ENCODE measurements at places on chromosomes 1 and 21. TPM values are rescaled to one million over a fixed set of nuclear protein-coding genes. Genes with fewer than 3 reads are reported as not detected.
A peak's percentile ranks its signal among the peaks of the same experiment; 100 is the strongest.

The GJB5 gene
- not detected for total RNA-seq

GRCh38 chr1:164875518-164875917 lies 316.5 kb downstream of the PBX1 start:
- no peaks in the 10 kb centered on the region for H3K36me3 ChIP-seq
- no peak for DNase-seq
- no peak overlapping the region for H3K4me3 ChIP-seq
- no peaks in the 10 kb centered on the region for H3K4me1 ChIP-seq
- H3K27me3 ChIP-seq, result no peaks in the 10 kb centered on the region

- peaks cover 24% of the 10 kb centered on the region for H3K36me3 ChIP-seq
- no peaks in the 10 kb centered on the region for H3K27me3 ChIP-seq
- no peak overlapping the region for H3K4me3 ChIP-seq
- peaks cover 6% of the 10 kb centered on the region for H3K4me1 ChIP-seq
- no peak for DNase-seq
- peak overlapping the region; percentile 48 for H3K27ac ChIP-seq
These were observed 90.7 kb downstream of the MT1HL1 start for GRCh38 chr1:236913371-236914037.

The AMY1B gene
- not detected for total RNA-seq

GRCh38 chr1:44842862-44843655 lies at the start of gene PTCH2:
TSS of gene PTCH2 (minus strand) at chr1:44843253. CDS start at chr1:44842932, 321 bp downstream.
- H3K27me3 ChIP-seq, result peaks cover 15% of the 10 kb centered on the region
- no peak within 1 kb of the TSS for H3K27ac ChIP-seq
- H3K4me3 ChIP-seq, result peak within 1 kb of the TSS; percentile 48
- peak; percentile 54 for DNase-seq

GRCh38 chr1:230403442-230403841 lies 22.7 kb downstream of the PGBD5 start:
- no peak overlapping the region for H3K4me3 ChIP-seq
- DNase-seq, result no peak
- no peaks in the 10 kb centered on the region for H3K4me1 ChIP-seq
- no peak overlapping the region for H3K27ac ChIP-seq
- no peaks in the 10 kb centered on the region for H3K36me3 ChIP-seq

- H3K4me3 ChIP-seq, result no peak overlapping the region
- H3K36me3 ChIP-seq, result no peaks in the 10 kb centered on the region
- H3K27ac ChIP-seq, result no peak overlapping the region
- DNase-seq, result no peak
- H3K4me1 ChIP-seq, result peaks cover 17% of the 10 kb centered on the region
These were observed 2.4 kb downstream of the FNBP1L start for GRCh38 chr1:93450321-93450720.

The MLLT11 gene
- 4.9 TPM for total RNA-seq

- H3K27ac ChIP-seq, result no peak overlapping the region
- DNase-seq, result no peak
- H3K27me3 ChIP-seq, result peaks cover 50% of the 10 kb centered on the region
- peaks cover 6% of the 10 kb centered on the region for H3K4me1 ChIP-seq
These were observed 43.5 kb upstream of the BCL10 start for GRCh38 chr1:85319931-85320330.

DNA sequence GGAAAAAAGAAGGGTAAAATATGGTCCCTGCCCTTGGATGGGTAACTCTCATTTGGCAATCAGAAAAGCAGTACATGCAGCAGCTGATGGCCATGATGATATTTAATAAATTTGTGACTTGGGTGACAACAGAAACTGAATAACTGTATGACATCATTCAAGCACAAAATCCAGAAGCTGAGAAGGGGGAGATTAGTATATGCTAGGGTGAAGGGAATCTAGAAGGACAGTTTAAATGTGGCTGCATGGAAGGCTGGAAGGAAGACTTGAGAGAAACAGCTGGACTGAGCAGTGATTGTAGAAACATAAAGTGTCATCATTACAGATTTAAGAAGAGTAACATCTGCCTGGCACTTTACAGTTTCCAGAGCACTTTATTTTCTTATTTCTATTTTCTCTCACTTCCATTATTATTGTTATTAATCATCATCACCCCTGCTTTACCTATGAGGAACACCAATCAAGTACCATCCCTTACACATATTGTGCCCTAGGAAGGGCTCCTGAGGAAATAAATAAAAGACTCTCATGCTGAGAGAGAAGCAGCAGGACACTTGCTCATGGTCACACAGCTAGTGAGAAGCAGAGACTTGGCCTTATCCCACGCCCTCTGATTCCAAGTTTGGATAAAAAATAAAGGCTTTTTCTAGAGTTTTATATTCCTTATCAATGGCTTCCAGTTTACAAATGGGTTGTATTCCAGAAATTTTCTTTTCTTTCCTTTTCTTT lies 207.2 kb downstream of the PBX1 start:
- DNase-seq, result no peak
- H3K4me1 ChIP-seq, result no peaks in the 10 kb centered on the region
- H3K36me3 ChIP-seq, result no peaks in the 10 kb centered on the region

- no peak overlapping the region for H3K27ac ChIP-seq
- H3K4me1 ChIP-seq, result no peaks in the 10 kb centered on the region
- no peak for DNase-seq
These were observed 59.1 kb downstream of the APCS start for GRCh38 chr1:159646687-159647086.
